RKO (cell line): ENCODE measurements at places on chromosomes 7 and 10.

GRCh38 chr7:28455486-28455885, 43.2 kb downstream of the CREB5 start:
- DNase-seq, result no peak

DNA sequence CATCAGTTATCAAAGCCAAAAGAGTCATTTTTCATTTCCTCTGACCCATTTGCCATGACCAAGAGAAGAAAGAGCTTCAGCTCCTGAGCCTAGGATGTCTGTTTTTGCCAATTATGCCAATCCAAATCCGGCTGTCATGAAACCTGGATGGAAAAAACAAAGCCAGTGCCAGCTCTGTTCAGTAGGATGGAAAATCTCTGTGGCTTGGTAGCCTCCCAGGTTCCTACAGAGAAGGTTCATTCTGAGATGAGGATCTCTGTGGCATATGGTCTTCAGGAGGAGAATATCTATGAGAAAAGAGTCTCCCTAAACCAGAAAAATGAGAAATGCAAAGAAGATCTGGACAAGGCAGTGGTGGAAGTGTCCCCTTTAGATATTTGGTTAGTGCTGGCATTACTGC, 475.4 kb downstream of the CNTNAP2 start:
- DNase-seq, result no peak

GRCh38 chr7:25632616-25633015, 404.3 kb upstream of the NPVF start:
- no peak for DNase-seq

DNA sequence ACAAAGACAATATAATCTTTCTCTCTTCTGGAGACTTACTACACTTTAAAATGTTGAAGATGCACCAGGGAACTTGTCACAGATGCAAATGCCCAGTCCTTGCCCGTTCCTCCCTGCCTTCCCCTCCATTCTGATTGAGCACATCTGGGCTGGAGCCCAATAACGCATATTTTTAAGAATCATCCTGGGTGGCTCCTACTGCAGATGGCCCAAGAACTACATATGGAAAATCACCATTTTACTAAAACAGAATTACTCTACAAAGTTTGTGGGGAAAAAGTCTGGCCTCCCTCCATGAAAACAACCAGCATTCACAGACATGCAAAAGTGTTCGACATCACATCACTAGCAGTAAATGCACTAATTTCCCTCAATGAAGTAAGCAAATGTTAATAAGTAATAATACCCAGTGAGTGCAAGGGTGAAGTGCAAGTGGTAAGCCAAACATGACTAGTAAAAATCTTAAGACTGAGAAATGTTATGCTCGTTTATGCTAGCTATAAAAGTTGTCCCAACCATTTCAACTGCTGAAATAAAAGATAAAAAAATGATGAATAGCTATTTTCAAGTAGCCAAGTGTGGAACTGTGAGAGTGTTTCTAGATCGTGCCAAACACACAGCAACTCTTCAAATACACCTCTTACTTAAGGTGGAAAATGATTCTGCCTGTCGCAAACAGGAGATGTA, 43.5 kb downstream of the TSPAN12 start:
- no peak for DNase-seq

DNA sequence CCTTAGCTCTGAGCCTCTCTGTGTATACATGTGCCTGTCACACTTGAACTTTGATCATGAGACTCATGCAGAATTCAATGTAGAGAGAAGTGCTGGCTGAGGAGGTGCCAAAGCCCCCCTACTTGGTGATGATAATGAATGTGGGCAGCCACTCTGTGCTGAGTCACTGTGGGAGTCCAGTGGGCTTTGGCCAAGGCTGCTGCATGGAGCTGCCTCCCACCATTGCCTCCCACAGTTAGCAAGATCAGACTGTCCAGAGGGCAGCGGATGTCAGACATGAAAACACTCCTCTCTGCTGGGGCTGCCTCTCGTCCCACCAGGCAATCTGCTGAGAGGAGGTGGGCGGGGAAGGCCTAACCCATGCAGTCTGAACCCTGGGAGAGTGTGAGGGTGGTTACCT, 180.3 kb downstream of the SH2D4B start:
- DNase-seq, result no peak

- DNase-seq, result no peak
These were observed 35.7 kb downstream of the SEMA3E start for GRCh38 chr7:83613232-83613631.

GRCh38 chr10:29857843-29858701, 201.3 kb downstream of the JCAD start:
- peak; percentile 71 for DNase-seq

- DNase-seq, result no peak
These were observed 631.7 kb upstream of the GALNT17 start for GRCh38 chr7:70500261-70500660.

DNA sequence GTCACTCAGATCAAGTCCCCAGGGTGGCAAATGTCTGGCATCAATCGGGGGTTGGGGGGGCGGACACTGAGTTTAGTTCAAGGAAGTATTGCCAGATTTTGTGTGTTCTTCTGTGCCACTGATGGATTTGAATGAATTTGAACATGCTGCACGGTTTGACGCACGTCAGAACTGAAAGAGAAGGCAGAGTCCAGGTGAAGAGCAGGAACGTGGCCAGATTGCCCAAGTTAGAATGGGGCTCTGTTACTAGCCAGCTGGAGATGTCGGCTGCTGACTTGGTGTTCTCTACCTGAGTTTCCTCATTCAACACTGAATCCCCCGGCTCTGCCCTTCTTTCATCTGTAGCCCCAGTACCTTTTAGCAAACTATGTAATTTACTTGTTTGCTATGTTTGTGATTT, 180.2 kb downstream of the PRKCQ start:
- no peak for DNase-seq

- no peak for DNase-seq
These were observed 8.1 kb downstream of the SGMS1 start for GRCh38 chr10:50615658-50616057.

DNA sequence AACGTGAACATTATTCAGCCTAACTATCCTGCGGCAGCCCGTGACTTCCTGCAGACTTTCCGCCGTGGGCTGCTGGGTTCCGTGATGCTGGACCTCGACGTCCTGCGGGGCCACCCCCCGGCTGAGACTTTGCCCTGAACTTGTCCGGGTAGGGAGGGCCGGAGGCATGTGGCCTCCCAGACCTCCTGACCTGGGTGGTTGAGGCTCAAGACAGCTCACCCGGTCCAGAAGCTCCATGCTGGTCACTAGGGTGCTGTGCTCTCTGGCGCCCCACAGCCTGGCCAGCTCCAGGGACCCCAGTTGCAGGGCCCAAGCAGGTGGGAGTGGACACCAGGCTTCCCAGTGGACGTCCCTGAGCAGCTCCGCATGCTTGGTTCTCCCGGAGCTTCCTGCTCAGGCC, 4.4 kb downstream of the SPRN start:
- no peak for DNase-seq

DNA sequence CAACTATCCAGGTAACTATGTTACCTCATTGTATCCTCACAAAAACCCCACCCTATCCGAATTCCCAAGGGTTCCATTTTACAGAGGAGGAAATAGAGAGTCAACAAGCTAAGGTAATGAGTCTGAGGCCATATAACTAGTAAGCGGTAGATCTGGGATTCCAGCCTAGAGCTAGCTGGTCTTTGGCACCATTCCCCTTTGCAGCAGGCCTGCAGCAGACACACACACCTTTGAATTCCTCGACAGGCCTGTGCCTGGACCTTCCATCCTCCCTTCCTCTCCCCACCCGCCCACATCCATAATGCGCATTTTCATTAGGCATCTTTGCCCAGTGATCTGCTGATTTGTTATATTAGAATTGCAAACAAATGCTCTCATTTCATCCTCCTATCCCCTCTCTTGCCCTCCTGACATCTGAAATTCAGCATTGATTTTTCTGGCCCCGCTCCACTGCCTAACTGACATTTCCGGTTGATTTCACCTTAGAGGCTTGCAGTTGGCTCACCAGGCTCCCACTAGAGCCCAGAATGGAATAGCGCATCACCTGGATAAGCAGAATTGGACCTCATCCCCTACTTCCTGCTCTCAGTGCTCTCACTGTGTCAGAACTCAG, 129.5 kb downstream of the PLXNA4 start:
- no peak for DNase-seq

DNA sequence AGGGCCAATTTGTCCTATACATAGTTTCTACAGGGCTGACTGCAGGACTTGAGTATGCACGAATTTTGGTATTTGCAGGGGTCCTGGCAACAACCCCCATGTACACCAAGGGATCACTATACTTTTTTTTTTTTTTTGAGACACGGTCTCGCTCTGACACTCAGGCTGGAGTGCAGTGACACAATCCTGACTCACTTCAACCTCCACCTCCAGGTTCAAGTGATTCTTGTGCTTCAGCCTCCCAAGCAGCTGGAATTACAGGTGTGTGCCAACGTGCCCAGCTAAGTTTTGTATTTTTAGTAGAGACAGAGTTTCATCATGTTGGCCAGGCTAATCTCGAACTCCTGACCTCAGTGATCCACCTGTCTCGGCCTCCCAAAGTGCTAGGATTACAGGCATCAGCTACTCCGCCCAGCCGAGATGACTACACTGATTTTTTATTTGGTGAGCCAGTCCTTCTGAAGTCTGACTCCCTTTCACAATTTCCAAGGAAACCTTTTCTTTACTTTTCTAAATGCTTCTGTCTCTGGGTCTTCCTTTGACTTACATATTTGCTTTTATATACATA, 19.8 kb downstream of the CFAP70 start:
- DNase-seq, result peak; percentile 18

GRCh38 chr10:48814933-48815332, 124.7 kb downstream of the LRRC18 start:
- DNase-seq, result no peak

GRCh38 chr10:63206997-63207811, 74.1 kb downstream of the NRBF2 start:
- no peak for DNase-seq

DNA sequence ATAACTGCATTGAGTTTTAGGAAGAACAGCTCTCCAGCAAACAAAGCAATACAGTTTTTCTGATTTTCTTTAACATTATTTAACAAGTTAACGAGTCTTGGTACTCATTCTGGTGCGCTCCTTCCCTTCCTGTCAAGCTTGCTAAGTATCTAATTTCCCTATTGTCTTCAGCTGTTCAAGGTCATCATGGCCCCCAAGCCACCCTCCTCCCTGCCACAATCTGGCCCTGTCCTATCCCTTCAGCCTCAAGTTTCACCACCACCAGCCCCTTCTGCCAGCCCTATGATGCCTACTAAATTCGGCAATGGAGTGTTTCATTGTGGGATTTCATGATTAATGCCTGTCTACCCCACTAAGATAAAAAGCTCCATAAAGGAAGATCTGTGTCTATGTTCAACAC, 121.0 kb downstream of the SORCS1 start:
- DNase-seq, result no peak

DNA sequence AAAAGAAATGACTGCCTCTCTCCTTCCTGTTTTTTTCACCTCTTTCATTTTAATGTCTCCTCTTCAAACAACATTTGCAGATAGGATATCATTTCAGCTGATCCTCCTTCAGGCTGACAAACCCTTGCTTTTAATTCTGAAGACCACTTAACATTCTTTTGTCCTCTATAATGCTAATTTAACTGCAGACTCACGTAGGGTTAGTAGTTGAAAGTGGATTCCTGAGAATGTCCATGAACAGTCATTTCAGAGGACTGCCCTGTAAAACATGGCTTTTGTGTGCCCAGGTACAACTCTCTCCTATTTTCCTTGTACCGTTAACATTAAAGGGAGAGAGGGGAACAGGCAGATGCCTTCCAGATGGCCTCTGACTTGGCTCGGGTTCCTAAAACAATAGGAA, 524.4 kb downstream of the SDK1 start:
- DNase-seq, result no peak
